ENCODE measurements at places on chromosomes 11 and 22.
A peak's percentile ranks its signal among the peaks of the same experiment; 100 is the strongest.

- no peak for DNase-seq
These were observed 36.9 kb downstream of the IGLL5 start for GRCh38 chr22:22924369-22925145.

DNA sequence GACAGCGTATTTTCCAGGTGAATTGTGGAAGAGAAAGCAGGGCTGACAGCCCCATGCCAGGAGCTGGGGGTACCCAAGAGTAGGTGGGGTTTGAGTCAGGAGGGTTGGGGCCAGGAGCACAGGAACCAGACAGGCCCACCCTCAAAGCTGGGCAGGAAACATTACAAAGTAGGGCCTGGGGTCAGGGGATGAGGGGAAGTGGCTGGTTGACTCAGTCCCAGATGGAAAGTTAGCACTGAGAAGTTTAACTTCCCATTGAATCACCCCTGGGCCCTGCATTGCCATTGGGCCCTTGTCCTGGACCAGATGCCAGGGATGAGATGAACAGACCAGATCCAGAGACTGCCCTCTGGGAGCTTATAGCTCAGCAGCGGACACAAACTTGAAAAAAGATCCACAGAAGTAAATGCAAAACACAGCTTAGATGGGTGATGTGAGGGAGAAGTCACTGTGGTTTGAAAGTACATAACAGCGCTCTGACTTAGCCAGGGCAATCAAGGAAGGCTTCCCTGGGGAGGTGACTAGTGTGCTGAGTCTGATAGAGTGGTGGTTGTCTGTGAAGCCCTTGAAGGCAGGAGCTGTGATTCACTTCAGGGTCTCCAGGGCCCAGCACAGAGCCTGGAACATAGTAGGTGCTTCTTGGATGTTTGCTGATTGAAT lies 2.2 kb downstream of the MAFF start:
- DNase-seq = no peak

DNA sequence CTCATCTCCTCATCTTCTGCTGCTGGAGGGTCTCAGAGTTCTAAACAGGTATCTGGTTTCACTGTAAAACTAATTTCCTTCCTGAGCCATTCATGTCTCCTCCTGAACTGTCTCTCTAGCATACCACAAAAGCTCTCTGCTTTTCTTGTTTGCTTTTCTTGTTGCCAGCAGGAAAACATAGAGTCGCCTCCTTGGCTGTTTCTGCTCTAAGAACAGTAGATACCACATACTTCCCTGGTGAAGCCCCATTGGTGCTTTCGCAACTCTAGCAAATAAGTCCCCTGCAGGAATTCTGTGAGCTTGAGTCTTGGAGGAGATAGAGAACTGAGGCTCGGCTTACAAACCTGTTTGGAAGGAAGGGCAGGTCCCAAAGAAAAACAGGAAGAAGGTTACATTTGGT lies 7.0 kb downstream of the DIXDC1 start:
- no peak for DNase-seq

DNA sequence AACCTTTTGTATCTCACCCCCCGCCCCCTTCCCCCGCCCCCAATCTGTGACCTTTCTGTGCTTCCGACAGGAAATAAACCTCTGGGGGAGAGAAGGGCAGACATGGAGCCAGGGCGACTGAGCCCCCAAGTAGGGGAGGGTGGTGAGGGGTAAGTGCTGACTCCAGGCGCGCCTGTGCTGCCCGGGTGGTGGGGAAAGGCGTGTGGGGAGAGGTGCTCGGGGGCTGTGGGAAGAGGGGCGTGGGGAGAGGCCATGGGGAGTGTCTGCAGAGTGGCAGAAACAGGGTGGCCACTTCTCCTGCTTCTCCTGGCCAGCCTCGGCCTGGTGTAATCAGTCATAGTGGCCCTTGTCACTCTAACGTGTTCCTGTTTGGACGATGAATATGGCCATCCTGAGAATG lies 8.0 kb downstream of the SLC16A8 start:
- DNase-seq = no peak

DNA sequence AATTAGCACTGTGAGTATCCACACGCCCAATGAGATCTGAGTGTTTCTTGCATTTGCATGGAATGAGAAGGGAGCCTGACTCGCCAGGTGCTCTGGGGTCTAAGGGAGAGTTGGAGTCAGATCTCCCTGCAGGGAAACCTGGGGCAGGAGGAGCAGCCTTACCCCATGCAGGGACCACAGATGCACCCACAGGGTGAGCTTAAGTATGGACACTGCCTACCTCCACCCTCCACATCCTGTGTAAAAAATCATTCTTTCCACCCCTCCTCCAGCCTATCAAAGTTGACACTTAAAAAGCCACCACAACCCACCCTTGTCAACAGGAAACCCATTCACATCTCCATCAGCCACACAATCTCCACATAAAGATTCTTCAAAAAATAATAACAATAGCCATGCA lies 67.0 kb upstream of the IGLL5 start:
- DNase-seq = no peak

DNA sequence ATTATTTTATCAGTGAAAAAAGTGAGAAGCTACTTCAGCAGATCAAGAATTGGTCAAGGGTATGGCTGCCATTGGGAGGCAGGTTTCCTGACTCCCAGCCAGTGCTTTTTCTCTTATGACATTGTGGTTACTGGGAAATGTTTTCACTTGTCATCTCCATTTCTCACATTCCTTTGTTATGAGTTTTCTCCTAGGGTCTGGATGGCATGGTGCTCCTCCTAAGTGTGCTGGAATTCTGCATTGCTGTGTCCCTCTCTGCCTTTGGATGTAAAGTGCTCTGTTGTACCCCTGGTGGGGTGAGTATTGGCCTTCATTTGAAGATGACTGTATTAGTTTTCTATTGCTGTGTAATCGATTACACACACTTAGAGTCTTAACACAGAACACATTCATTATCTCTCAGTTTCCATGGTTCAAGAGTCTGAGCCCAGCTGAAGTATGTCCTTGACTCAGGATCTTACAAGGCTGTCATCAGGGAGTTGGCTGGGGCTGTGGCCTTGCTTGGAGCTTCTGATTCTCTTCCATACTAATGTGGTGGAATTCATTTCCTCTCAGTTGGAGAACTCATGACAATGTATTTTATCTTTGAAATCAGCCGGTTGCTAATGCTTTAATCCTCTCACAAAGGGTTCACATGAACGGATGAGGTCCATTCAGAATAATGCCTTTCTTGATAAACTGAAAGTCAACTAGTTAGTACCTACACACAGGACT lies 21.0 kb upstream of the MS4A6E start:
- no peak for DNase-seq

GRCh38 chr11:109998921-109999320 lies 94.3 kb upstream of the ZC3H12C start:
- DNase-seq = no peak

DNA sequence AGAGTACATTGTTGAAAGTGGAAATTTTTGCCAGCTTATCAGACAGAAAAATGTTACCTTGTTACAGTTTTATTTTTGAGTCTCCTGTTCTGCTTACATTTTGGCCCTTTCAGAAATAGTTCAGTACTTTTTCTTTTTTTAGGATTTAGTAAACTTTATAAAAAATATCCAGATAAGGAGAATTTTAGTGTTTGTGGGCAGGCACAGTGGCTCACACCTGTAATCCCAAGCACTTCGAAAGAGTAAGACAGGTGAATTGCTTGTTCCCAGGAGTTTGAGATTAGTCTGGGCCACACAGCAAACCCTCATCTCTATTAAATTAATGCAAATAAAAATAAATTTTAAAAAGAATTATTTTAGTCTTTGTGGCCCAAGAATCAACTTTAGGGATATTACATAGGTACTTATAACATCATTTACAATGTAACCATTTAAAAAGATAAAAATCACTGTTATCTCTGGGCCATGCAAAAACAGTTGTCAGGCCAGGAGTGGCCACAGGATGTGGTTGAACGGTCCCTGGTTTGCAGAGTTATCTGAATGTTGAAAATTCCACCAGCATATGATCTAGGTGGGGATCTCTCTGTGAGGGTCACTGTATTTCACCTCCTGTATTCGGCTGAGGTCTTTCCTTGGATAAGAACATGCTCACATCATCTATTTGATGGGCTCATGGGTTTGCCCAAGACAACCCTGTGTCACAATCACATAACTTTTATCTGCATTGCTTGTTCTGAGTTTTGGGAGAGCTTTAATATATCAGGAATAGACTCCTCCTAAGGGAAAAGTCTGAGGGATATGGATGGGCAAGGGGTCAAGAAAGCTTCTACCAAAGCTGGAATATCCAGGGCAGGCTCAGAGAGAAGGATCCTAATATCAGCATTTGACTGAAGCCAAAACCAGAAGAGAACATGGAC lies 91.5 kb downstream of the GGTLC2 start:
- no peak for DNase-seq

DNA sequence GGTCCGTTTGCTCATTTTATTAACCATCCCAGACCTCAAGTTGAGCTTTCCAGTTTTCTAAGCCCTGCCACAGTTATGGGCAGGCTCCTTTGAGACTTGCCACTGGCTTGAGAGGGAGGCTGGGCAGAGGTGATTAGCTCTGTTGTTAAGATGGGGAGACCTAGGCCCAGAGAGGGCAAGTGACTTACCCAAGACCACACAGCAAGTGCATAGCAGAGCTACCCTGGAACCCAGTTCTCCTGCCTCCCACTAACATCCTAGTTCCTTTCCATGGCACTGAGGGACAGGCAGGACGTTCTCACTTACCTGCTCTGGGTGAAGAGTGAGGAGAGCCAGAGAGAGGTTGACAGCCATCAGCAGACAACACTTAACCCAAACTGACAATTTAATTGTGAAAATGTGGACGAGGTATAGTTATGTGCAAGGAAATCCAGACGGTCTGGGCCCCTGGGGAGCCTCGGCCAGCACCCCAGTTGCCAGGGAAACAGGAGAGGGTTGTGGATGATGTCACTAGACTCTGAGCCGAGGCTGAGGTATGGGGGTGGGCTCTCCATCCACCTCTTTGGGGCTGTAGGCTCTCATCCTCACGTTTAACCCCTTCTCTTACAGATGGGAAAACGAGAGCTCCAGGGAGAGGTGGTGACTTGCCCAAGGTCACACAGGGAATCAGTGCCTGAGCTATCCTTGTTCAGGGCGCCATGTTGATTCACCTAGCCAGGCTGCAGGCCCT lies 12.3 kb upstream of the WNT11 start:
- no peak for DNase-seq

- no peak for DNase-seq
These were observed 37.9 kb upstream of the PRR5 start for GRCh38 chr22:44664149-44664548.

- DNase-seq = no peak
These were observed 416.3 kb downstream of the SHANK2 start for GRCh38 chr11:70836071-70836470.

- no peak for DNase-seq
These were observed 56.2 kb upstream of the RCN1 start for GRCh38 chr11:32034680-32035079.

GRCh38 chr11:106594751-106595351 lies 423.4 kb downstream of the GUCY1A2 start:
- DNase-seq = no peak

GRCh38 chr11:68449951-68450350 lies 10.6 kb upstream of the PPP6R3 start:
- DNase-seq = no peak

DNA sequence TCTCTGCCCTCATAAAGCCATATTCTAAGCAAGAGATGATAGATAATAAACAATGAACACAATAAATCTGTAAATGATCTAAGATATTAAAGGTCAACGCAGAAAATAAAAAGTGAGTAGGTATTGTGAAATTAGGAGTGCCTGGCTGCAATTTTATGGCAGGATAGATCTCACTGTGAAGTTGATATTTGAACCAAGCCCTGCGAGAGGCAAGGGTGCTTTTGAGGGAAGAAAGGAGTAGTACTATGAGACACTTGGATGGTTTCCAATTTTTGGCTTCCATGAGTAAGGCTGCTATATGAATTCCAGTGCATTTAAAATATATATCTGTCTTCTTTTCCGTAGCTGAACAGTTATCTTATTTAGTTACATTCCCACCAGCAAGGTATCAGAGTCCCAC lies 720.0 kb upstream of the CNTN5 start:
- no peak for DNase-seq

DNA sequence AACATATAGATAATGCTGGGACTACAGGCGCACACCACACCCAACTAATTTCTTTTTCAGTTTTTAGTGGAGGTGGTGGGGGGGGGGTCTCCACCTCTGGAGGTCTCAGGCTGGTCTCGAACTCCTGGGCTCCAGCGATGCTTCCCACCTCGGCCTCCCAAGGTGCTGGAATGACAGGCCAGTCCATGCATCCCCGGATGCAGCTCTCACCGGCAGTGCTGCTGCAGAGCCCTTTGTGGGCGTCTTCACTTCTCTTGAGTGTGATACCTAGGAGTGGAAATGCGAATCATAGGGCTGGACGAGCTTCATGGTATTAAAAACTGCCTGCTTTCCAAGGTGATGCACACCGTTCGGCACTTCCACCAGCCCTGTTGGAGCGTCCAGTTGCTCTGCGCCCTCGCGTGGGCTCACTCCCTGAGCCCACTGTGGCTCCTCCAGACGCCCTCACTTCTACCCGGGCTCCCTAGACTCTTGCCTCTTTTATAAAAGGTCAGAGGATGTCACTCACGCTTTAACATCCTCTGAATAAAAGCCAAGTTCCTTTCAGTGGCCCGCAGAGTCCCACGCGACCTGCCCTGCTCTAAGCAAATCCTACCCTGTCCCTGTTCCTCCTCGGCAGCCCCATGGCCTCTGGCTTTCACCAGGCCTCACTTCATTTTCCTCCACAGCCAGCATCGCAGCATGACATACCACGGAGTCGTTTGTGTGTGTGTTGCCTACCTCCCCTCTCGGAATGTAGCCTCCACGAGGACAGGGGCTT lies 837 bp upstream of the BID start:
- DNase-seq = no peak

- peak; percentile 53 for DNase-seq
These were observed 16.4 kb upstream of the UPK3A start for GRCh38 chr22:45268167-45268957.

GRCh38 chr22:23497016-23497885 lies 82.8 kb downstream of the IGLL1 start:
- no peak for DNase-seq

- no peak for DNase-seq
These were observed 330.2 kb upstream of the B3GAT1 start for GRCh38 chr11:134742224-134742612.

- DNase-seq = no peak
These were observed 24.9 kb upstream of the GNB1L start for GRCh38 chr22:19879643-19879991.

- no peak for DNase-seq
These were observed 1158.0 kb downstream of the TBC1D22A start for GRCh38 chr22:47920380-47920959.

DNA sequence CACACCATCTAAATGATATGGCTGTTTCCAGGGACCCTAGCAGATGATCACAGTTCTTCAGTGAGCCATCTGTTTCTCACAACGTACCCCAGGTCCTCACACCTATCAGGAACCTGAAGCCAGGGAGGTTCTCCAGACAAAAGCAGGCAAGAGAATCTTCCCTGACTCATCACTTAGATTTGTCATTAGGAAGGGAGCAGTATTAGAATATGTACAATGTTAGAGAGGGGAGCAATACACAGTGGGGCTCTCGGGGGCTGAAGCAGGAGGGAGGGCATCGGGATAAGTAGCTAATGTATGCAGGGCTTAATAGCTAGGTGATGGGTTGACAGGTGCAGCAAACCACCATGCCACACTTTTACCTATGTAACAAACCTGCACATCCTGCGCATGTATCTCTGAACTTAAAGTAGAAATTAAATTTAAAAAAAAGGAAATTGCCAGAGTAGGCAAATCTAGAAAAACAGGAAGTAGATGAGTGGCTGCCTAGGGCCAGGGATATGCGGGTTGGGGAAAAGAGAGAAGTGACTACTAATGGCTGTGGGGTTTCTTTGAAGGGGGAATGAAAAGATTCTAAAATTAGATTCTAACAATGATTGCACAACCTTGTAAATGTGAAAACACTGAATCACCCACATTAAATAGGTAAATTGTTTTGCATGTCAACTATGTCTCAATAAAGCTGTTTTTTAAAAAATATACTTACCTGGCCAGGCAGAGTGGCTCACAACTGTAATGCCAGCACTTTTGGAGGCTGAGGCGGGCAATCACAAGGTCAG lies 14.4 kb downstream of the C22orf42 start:
- no peak for DNase-seq

Measured in neural crest cell (in vitro differentiated cells).